HAP-1 (cell line): ENCODE measurements at places on chromosomes 6 and 20.

DNA sequence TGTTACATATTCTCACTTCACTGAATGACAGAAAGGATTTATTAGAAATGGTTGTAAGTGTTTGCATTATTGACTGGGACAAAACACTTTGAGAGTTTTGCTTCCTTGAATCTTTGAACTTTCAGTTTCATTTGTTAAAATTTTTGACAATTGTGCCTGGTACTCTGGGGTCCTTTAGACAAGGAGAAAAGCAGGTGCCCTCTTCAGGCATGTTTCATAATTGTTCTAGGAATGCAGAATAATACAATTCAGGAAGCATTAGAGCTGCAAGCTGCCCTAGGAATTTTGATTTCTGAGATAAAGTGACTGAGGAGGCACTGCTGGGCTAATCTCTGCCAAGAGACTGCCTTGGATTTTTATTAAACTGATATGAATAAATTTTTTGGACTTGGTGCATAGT is 49.7 kb downstream of the TOP1 start:
- DNase-seq = peak; percentile 16

- DNase-seq = no peak
Measured at GRCh38 chr6:39296745-39297640, 17.2 kb downstream of the KCNK17 start.

- no peak for DNase-seq
Measured at GRCh38 chr6:54801669-54802068, 44.9 kb upstream of the FAM83B start.

DNA sequence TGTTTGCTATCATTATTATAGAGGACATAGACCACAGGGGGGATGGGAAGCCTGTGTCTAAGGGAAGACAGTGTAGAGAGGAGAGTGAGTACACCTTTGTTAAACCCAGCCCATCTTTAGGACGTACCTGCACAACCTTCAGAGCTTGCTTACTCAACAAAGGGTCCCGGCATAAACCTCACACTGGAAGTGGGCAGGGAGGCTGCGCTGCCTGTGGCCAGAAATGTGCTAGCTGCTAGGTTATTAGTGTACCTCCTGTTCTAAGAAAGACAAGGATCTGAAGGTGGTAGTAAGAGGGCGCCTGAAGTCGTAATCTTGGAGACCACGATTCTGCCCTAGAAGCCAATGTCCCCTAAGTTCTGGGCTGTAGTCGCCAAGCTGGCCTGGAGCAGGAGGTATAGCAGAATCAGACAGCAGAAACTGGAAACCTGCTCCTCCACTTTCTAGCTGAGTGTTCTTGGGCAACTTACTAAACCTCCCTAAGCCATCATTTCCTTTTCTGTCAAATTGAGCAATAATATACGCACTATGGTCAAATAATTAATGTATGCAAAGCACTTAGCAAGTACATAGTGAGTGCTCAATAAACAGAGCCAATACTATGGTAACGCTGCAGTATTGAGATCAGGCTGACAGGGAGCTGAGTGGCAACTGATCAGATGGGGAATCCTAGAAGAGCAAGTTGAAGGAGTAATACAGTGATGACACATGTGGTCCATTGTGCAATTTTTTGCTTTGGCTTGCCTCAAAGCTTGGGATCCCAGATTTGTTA is 16.8 kb upstream of the AKIRIN2 start:
- no peak for DNase-seq

DNA sequence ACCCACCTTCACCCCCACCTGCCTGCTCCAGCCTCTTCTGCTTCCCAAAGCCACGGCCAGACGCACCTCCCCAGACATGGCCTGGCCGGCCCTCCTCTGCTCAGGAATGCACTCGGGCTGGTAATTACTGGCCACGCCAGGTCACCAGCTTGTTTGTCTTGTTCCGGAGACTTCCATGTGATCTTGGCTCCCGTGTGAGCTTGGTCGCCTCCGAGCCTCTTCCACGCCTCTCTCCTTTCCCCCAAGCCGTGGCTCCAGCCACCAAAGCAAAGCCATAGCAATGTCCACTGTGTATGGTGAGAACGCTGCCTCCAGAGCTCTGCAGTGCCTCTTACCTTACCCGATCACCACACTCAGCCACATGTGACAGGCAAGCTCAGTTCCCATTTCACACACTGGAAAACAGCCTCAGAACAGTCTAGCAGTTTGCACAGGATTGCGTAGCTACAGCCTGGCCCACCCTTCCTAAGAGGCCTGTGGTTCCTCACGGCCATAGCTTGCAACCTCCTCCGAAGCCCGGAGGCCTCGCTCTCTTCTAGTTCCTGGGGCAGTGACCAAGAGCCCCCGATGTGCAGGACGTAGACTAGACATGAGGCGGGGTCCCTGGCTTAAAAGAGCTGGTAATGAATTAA is 48.1 kb upstream of the AFDN start:
- no peak for DNase-seq
